ENCODE measurements at places on chromosomes 6 and 20.

DNA sequence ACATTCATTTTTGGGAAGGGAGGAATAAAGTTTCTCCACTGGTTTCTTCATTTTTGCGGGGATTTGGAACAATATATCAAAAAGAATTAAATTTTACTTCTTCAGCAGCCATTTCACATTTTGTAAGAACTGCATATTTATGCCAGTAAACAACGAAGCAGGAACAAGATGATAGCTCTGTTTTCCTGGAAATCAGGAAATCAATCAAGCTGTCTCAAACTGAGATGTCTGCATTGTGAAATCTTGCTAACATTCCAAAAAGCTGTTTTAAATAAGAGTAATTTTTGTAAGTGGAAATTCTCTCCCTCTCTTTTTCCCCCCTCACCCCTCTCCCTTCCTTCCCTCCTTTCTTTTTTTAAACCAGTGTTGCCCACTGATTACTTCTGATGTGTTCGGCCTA, 20.0 kb downstream of the MAPK13 start:
- H3K27ac ChIP-seq: no peak overlapping the region
- no peak overlapping the region for H3K4me3 ChIP-seq
- no peak for DNase-seq
- H3K4me1 ChIP-seq: no peaks in the 10 kb centered on the region
- H3K27me3 ChIP-seq: no peaks in the 10 kb centered on the region

GRCh38 chr6:142975365-142975764, 30.4 kb upstream of the HIVEP2 start:
- no peaks in the 10 kb centered on the region for H3K36me3 ChIP-seq
- no peak overlapping the region for H3K4me3 ChIP-seq
- no peaks in the 10 kb centered on the region for H3K4me1 ChIP-seq
- H3K27me3 ChIP-seq: no peaks in the 10 kb centered on the region
- no peak overlapping the region for H3K27ac ChIP-seq

GRCh38 chr20:57589728-57590484, 29.0 kb downstream of the PCK1 start:
- no peaks in the 10 kb centered on the region for H3K27me3 ChIP-seq
- DNase-seq: peak; percentile 34
- no peak overlapping the region for H3K27ac ChIP-seq
- H3K4me3 ChIP-seq: no peak overlapping the region
- H3K4me1 ChIP-seq: no peaks in the 10 kb centered on the region
- no peaks in the 10 kb centered on the region for H3K36me3 ChIP-seq

- DNase-seq: no peak
- no peaks in the 10 kb centered on the region for H3K4me1 ChIP-seq
- no peaks in the 10 kb centered on the region for H3K36me3 ChIP-seq
Measured at GRCh38 chr20:44646023-44646640, 5.4 kb downstream of the ADA start.

DNA sequence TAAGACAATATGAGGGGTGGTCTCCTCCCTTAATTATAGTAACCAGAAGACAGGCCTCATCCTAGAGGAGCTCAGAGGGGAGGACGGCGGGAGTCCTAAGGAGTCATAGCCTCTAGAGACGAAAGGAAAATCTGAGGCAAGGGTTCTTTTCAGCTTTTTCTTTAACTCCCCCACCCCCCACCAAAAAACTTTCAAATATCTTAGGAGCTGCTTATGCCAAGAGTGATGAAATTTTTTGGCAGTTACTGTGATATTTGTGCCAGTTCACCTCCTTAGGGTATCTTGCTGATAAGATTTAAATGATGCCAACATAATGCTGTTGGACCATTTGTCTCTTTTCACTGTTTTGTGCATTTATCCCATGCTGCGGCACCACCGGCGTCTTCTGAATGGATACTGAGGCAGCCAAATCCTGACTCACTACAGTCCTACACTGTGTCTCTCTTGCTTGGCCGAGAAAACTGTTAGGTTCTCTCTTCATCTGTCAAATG, 44.5 kb upstream of the DSE start:
- H3K4me1 ChIP-seq: no peaks in the 10 kb centered on the region
- no peak overlapping the region for H3K27ac ChIP-seq
- no peak overlapping the region for H3K4me3 ChIP-seq
- no peaks in the 10 kb centered on the region for H3K27me3 ChIP-seq

DNA sequence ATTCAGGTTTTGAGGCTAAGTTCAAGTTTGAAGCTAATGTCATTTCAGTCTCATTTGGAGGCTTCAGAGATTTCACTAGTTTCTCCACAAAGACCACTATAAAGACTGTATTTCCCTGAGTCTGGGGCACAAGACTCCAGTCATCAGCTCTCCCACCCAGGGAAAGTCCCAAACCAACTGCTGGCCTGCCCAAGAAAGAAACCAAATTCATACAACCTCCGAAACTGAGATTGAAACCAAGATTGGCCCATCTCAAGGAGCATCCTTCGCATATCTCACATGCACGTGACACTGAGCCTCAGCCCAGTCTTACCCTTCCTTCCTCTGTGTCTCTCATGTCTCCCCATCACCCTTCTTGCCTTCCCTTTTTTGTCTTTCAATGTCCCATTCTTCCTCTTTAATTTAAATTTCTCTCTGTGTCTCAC, 3.5 kb upstream of the LTA start:
- H3K27me3 ChIP-seq: no peaks in the 10 kb centered on the region
- H3K4me3 ChIP-seq: no peak overlapping the region
- no peaks in the 10 kb centered on the region for H3K36me3 ChIP-seq
- H3K27ac ChIP-seq: no peak overlapping the region
- H3K4me1 ChIP-seq: no peaks in the 10 kb centered on the region
- DNase-seq: no peak

DNA sequence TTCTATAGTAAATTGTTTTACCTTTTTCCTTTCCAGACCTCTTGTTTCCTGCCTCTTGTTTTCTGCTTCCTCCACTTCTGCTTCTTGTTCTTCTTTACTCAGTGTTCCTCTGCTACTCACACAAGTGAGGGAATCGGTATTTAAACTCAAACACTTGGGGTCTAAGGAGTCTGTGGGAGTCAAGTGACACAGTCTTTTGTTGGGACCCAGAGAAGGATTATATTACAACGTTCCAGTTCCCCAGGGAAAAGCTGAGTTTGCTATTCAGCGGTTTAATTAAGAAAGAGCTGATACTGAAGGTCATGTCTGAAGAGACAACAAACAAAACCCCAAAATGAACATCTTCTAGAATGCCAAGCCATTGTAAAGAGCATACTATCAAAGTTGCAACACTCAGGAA, 107.8 kb upstream of the CITED2 start:
- H3K27me3 ChIP-seq: no peaks in the 10 kb centered on the region
- no peak for DNase-seq
- H3K27ac ChIP-seq: no peak overlapping the region
- no peaks in the 10 kb centered on the region for H3K36me3 ChIP-seq
- no peaks in the 10 kb centered on the region for H3K4me1 ChIP-seq

- H3K27ac ChIP-seq: no peak overlapping the region
- no peaks in the 10 kb centered on the region for H3K27me3 ChIP-seq
- no peaks in the 10 kb centered on the region for H3K4me1 ChIP-seq
- H3K36me3 ChIP-seq: no peaks in the 10 kb centered on the region
- H3K4me3 ChIP-seq: no peak overlapping the region
Measured at GRCh38 chr6:2866171-2866846, 24.6 kb upstream of the SERPINB1 start.

- no peaks in the 10 kb centered on the region for H3K36me3 ChIP-seq
- H3K4me1 ChIP-seq: no peaks in the 10 kb centered on the region
- no peak overlapping the region for H3K4me3 ChIP-seq
- DNase-seq: no peak
- no peaks in the 10 kb centered on the region for H3K27me3 ChIP-seq
Measured at GRCh38 chr20:20203784-20204183, 151.5 kb downstream of the CFAP61 start.

DNA sequence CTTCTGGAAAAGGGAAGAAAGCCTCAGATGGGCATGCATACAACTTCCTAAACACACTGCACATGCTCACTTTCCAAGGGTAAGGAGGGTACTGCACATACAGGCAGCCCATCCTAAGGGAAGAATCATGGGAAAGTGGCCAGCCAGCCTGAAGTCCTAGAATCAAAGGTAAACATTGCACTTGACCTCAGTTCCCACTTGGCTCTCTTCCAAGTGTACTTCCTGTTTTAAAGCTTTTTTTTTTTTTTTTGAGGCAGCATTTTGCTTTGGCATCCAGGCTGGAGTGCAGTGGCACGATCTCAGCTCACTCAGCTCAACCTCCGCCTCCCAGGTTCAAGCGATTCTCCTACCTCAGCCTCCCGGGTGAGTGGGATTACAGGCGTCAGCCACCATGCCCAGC, 225.3 kb upstream of the EPHA7 start:
- DNase-seq: no peak
- no peaks in the 10 kb centered on the region for H3K36me3 ChIP-seq
- no peaks in the 10 kb centered on the region for H3K4me1 ChIP-seq

DNA sequence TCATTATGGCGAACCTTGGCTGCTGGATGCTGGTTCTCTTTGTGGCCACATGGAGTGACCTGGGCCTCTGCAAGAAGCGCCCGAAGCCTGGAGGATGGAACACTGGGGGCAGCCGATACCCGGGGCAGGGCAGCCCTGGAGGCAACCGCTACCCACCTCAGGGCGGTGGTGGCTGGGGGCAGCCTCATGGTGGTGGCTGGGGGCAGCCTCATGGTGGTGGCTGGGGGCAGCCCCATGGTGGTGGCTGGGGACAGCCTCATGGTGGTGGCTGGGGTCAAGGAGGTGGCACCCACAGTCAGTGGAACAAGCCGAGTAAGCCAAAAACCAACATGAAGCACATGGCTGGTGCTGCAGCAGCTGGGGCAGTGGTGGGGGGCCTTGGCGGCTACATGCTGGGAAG, 22.5 kb upstream of the PRND start:
- DNase-seq: no peak
- no peak overlapping the region for H3K4me3 ChIP-seq
- H3K36me3 ChIP-seq: peaks cover 3% of the 10 kb centered on the region
- H3K4me1 ChIP-seq: no peaks in the 10 kb centered on the region

- no peaks in the 10 kb centered on the region for H3K27me3 ChIP-seq
- H3K36me3 ChIP-seq: peaks cover 6% of the 10 kb centered on the region
- no peak for DNase-seq
- no peak overlapping the region for H3K4me3 ChIP-seq
Measured at GRCh38 chr6:56144538-56145324, 102.6 kb downstream of the COL21A1 start.

GRCh38 chr20:62507323-62507722, 31.5 kb upstream of the GATA5 start:
- H3K27me3 ChIP-seq: no peaks in the 10 kb centered on the region
- H3K36me3 ChIP-seq: no peaks in the 10 kb centered on the region
- H3K4me3 ChIP-seq: no peak overlapping the region
- no peaks in the 10 kb centered on the region for H3K4me1 ChIP-seq
- peak; percentile 41 for DNase-seq
- H3K27ac ChIP-seq: no peak overlapping the region

DNA sequence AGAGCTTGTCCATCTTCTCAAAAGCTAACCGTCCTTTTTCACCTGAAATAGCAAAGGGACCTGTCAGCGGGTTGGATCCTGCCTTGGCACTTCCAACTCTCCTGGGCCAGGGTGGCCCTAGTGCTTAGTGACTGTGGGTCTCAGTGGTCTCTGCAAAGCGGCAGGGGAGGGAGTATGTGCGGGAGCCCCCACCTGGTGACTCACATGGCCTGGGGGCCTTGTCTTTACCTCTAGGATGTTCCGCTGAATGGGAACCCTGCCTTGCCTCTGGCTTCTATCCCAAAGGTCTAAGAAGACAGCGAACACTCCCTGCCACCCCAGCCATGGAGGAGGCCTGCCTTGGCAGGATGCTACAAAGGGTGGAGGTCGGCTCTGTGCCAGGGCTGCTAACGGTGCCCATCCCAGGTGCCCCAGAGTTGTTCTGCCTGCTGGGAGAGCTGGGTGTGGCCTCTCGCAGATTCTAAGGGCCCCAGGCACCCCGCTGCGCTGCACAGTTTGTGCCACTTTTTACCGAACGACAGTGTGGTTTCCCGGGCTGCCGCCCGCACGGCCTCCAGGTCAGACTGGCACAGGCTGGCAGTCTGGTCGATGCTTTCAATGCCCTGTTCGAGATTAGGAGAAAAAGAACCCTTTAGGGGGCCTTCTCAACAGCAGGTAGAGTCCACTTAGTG, 77.2 kb downstream of the PTPN1 start:
- peak; percentile 46 for DNase-seq
- H3K4me3 ChIP-seq: no peak overlapping the region
- H3K27me3 ChIP-seq: no peaks in the 10 kb centered on the region
- H3K27ac ChIP-seq: no peak overlapping the region
- peaks cover 7% of the 10 kb centered on the region for H3K36me3 ChIP-seq

DNA sequence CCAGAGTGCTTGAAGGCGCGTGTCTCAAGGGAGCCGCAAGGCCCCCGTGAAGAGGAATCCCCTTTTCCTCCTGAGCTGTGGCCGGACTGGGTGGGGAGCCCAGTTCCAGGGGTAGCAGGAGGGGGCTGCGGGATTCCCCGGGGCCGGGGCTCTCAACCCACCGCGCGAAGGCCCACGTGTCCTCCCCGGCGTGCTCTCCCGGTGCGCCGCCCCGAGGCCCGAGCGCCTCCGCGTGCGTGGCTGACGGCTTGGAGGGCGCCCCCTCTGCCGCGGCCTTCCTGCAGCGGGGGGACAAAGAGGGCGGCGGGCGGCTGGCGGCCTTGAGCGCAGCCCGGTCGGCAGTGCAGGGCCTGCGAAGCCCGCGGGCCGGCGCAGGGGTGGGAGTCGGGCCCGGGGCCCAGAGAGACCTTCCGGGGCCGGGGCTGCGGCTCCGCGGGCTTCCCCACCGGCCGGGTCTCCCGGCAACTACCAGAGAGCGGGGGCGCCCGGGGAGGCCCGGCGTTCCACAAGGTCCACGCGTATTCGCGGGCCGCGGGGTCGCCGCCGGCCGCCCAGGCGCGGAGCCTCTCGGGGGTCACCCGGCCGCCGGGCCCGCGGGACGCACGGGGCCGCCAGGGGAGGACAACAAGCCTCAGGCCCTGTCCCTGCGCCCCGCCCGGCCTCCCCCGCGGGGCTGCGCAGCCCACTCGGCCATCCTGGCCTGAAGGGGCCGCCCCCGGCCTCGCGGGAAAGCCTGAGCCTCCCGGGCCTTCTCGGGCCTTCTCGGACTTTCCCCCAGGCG, at the start of gene FAM217A:
TSS of gene FAM217A (minus strand) at position 447 of the 781 bp plus-strand sequence. CDS start 1,723 bp downstream, outside the sequence.
- no peak within 1 kb of the TSS for H3K27ac ChIP-seq

GRCh38 chr6:162416831-162417537, 310.6 kb downstream of the PRKN start:
- no peaks in the 10 kb centered on the region for H3K4me1 ChIP-seq
- DNase-seq: no peak
- H3K27me3 ChIP-seq: no peaks in the 10 kb centered on the region
- H3K27ac ChIP-seq: no peak overlapping the region
- no peak overlapping the region for H3K4me3 ChIP-seq

DNA sequence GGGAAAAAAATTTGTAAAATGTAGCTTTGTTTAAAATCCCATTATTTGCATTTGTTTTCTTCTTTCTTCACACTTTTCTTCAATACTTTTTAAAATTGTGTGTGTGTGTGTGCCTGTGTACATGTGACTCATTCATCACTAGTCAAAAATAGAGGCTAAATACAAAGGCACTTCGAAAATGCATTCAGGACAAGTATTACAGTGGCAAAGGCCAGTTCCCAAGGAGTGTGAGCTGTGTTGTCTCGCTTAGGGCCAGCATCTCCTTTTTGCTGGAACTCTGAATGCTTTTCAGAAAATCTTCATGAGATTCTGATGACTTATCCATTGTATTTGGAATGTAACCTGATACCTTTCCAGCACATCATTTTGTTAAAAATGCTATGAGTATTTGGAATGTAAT, 288.5 kb upstream of the CNR1 start:
- H3K4me1 ChIP-seq: no peaks in the 10 kb centered on the region
- no peak for DNase-seq
- H3K27me3 ChIP-seq: no peaks in the 10 kb centered on the region
- no peaks in the 10 kb centered on the region for H3K36me3 ChIP-seq
